Left ventricle myocardium superior (tissue), 1 donor: ENCODE measurements at places on chromosomes 7 and 10. TPM values are rescaled to one million over a fixed set of nuclear protein-coding genes. Genes with fewer than 3 reads are reported as not detected.

The ANKRD2 gene
- 318 TPM for total RNA-seq

The PURB gene
- 15.7 TPM for total RNA-seq

The GNGT1 gene
- not detected for total RNA-seq

The SYNPO2L gene
- total RNA-seq = 237 TPM

The IFIT2 gene
- 7.0 TPM for total RNA-seq

The NOBOX gene
- not detected for total RNA-seq

The IKZF1 gene
- total RNA-seq = 3.7 TPM

The GOLGA7B gene
- not detected for total RNA-seq

DNA sequence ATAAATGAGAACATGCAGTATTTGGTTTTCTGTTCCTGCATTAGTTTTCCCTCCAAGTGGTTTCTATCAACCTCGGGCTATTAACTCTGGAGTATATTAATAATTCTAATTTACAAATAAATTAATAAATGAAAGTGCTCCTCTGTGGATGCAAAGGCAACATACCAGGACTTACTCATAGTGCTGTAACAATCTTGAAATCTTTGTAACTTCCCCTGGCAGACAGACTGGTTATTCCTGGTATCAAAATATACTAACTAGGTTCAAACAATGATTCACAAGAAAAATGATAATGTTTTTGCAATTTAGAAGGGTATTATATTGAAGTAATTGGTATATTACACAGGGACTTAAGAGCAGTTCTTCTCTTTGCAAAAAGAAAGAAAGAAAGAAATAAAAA is 177.2 kb downstream of the FANK1 start:
- DNase-seq = no peak

DNA sequence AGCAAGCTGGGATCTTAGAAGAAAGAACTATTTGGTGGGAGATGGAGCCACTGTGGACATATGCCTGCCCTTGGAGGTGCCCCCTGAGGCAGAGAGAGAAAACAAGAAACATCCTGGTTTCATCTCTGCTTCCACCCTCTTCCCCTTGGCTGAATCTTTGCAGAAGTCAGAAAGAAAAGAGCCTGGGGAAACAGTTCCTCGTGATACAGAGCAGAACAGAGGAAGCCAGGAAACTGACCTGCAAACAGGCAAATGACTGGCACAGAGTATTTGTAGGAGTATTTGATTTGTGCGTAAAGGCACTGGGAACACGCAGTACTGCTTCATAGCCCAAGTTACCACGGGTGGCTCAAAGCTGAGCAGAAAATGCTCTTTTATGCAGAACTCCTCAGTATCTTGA is 7.0 kb upstream of the KEL start:
- no peak for DNase-seq

DNA sequence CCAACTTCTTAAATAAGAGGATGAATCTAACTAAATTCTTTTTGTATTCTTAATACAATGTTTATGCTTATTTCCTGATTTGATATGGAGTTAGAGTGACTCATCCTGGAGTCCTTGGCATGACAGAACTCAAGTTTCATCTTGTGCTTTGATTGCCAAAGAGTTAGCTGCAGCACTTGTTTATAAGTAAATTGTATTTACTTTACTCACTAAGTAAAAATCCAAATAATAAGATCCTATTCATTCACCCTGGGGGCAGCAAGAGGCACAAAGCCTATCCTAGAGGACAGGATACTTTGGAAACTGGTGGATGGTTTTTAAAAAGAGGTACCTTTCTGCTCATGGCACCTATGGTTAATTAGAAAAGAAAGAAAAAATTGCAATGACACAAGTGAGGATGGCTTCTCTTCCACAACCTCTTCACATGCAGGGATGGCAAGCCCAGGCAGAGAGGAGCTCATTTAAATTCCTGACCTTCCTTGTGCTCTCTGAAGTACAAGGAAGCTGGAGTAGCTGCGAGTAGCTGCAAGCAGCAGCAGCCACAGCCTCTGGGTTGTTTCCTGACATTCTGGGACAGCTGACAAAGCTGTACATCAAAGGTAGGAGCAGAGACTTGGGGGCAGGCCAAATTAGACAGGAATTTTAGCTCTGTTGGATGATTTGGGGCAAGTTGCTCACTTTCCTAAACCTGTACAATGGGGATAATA is 28.5 kb upstream of the CROT start:
- DNase-seq = no peak

GRCh38 chr7:47400741-47401206 is 181.1 kb downstream of the TNS3 start:
- DNase-seq = no peak

DNA sequence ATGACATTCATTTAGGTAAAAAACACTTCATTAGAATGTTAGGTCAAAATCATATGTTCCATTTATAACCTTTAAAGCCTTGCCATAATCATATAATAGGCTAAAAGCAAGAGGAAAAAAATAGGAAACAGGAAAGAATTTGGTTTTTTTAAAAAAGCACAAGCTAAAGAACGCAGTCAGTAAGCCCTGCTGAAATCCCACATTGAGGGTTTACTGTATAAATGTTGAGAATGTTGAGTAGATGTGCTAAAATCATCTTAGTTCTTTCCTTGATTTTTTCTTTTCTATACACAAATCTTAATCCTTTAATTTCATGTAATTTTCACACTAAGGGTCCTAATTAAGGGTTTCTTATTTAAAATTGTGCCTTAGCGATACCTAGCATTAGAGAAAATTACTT is 133.0 kb downstream of the TSPAN12 start:
- no peak for DNase-seq
